ENCODE measurements at places on chromosomes 12 and 14. TPM values are rescaled to one million over a fixed set of nuclear protein-coding genes. Genes with fewer than 3 reads are reported as not detected.

The CLEC4A gene
- not detected for total RNA-seq

The PLEKHG7 gene
- 0.52 TPM for total RNA-seq

The SLC17A8 gene
- total RNA-seq = under 0.01 TPM

The POTEG gene
- not detected for total RNA-seq

The TAS2R30 gene
- total RNA-seq = 12.5 TPM

The SNW1 gene
- total RNA-seq = 40.7 TPM

The NELL2 gene
- 1.0 TPM for total RNA-seq
